ENCODE measurements at places on chromosomes 12 and 14.

- no peak for DNase-seq
Measured at GRCh38 chr14:30564868-30565248, 5.9 kb downstream of the G2E3 start.

GRCh38 chr12:128353301-128353700, 86.3 kb downstream of the TMEM132C start:
- DNase-seq, result no peak

DNA sequence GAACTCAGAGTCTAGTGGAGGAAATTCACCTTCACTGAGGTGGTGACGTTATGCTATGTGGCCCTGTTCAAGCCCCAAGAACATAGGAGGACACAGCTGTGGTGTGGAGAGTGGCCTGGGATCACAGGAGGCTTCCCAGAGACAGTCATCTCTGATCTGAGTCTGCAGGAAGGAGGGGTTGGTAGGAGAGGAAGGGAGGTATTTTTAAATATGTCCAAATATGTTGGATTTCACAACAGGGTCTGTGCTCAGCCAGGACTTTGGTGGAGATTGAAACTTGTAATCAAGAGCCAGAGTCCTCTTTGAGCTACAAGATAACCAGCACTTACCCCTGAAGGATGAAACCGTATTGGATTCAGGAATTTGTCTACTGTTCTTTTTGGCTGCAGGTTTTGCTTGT, 26.4 kb upstream of the MED13L start:
- no peak for DNase-seq

GRCh38 chr14:50060871-50061663, 55.3 kb downstream of the VCPKMT start:
- DNase-seq, result peak; percentile 70

- peak; percentile 22 for DNase-seq
Measured at GRCh38 chr12:121196902-121197301, 13.0 kb upstream of the P2RX4 start.
